Activated CD8-positive, alpha-beta memory T cell treated with anti-CD3 and anti-CD28 coated beads, Interleukin-2, amount 10 ng/mL, durations not matched to agents 7 days and 5 days (primary cell): ENCODE measurements at places on chromosomes 11 and 22. TPM values are rescaled to one million over a fixed set of nuclear protein-coding genes. Genes with fewer than 3 reads are reported as not detected.

CLDN5 gene
- not detected for total RNA-seq

ADAMTS15 gene
- total RNA-seq: not detected

TRIM48 gene
- total RNA-seq: not detected

SEPTIN3 gene
- 1.2 TPM for total RNA-seq

C11orf97 gene
- total RNA-seq: not detected

RPS19BP1 gene
- 64.8 TPM for total RNA-seq

MMP27 gene
- not detected for total RNA-seq

MS4A8 gene
- not detected for total RNA-seq

DNA sequence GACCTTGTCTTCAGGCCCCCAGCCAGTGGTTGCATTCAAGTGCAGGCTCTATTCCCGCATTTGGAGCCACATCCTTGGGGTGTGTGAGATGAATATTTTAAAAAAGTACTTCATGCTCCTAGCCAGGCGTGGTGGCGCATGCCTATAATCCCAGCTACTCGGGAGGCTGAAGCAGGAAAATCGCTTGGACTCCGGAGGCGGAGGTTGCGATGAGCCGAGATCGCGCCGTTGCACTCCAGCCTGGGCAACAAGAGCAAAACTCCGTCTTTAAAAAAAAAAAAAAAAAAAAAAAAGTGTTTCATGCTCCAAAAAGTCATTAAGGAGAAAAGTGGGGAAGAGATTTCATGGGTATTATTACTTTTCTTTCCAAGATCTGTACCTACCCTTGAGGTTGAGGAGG lies 18.0 kb downstream of the SCUBE1 start:
- no peak for DNase-seq

DNA sequence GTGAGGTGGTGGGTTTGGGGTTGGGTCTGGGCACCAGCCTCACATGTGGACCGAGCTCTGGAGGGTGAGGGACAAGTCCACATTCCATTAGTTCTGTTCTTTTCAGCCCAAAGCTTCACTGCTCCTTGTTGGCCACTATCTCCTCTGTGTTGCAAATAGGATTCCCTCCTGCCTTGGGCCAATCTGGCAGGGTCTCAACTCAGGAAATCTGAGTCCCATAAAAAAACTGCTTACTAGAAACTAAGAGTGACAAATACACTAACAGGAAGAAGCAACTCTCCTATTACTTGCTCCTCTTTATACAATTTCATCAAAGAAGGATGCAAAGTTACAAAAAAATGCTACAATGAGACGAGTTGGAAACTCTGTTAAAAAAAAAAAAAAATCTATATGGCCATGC lies 66.2 kb upstream of the CSNK1E start:
- no peak for DNase-seq

- DNase-seq: no peak
Measured at GRCh38 chr11:12276356-12276755, 101.0 kb upstream of the PARVA start.

- DNase-seq: no peak
Measured at GRCh38 chr11:8941341-8942103, 1.3 kb downstream of the ASCL3 start.

GRCh38 chr11:131253142-131253655 lies 117.2 kb upstream of the NTM start:
- DNase-seq: no peak

DNA sequence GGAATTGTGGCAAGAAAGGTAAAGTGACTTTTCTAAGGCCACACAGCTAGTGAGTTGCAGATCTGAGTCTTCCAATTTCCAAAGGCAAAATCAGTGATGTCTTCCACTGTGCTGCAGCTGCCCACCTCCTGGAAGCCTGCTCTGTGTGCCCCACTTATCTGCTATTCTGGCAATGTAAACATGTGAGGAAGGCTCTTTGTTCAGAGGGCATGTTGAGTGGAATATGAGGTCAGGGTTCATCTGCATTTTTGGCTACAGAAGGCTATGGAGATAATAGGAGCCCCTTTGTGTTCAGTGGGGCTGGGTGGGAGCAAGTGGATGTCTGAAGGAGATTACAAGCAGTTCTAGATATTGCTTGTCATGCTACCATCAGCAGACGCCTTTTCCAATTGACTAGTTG lies 396.2 kb downstream of the BUD13 start:
- DNase-seq: no peak

- no peak for DNase-seq
Measured at GRCh38 chr11:14894657-14895598, 2.9 kb upstream of the CYP2R1 start.

DNA sequence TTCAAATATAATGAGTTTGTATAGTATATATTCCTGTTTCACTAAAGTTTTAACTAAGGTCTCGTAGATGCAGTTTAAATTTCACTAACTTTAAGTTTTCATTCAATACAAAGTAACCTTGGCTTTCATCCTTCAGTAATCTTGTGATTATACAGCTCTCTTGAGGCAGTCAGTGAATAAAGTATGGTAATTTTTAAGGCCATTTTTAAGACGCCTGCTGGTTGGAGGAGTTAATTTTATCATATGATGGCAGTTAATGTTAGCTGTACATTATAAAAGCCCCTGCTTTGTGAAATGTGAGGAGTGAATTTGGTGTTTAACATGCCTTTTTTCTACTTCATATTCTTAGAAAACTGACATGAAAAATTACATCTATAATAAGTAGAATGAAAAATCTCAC lies 163.6 kb downstream of the TMEM135 start:
- no peak for DNase-seq

- no peak for DNase-seq
Measured at GRCh38 chr11:103622296-103622695, 414.1 kb upstream of the DDI1 start.

- no peak for DNase-seq
Measured at GRCh38 chr11:40974186-40974795, 485.2 kb downstream of the LRRC4C start.

DNA sequence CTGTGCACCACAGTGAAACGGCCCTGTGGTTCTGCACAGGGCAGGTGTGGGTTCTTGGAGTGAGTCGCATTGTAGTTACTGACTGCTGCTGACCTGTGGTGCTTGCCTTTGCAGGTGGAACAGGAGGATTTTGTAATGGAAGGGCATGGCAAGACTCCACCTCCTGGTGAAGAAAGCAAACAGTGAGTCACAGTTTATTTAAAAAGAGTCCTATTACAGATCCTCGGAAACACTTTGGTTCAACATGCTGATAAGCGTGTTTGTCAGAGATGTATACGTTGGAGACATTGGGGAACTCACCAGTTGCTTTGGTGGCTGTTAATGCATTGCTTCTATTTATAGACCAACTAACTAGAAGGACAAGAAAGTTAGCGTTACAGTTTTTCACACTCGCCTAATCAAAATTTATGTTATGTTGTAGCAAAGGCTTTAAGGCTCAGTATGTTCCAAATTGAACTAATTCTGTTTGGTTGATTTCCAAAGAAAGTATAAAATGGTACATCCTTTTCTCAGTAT lies 21.7 kb upstream of the TNRC6B start:
- peak; percentile 46 for DNase-seq

GRCh38 chr22:40791241-40791640 lies 27.9 kb downstream of the SLC25A17 start:
- DNase-seq: no peak

- peak; percentile 31 for DNase-seq
Measured at GRCh38 chr22:47355388-47355725, 592.9 kb downstream of the TBC1D22A start.

DNA sequence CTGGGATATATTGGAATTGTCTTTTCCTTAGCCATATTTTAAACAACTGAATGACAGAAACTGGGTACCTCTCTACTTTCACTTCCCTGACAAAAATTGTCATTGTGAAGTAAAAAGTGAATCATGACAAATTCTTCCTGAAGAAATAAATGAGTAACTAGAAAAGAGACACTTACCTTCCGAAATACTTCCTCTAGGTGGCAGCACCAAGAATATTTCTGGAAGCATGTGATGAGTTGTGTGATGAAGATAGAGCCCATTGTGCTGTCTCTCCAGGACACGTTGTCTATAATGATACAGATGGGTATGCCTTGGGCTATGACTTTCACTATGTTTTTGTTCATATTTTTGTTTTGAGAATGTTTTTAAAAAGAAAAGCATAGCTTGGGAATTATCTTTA lies 21.5 kb downstream of the CASP4 start:
- no peak for DNase-seq

- DNase-seq: no peak
Measured at GRCh38 chr11:113531575-113532451, 56.6 kb upstream of the DRD2 start.

DNA sequence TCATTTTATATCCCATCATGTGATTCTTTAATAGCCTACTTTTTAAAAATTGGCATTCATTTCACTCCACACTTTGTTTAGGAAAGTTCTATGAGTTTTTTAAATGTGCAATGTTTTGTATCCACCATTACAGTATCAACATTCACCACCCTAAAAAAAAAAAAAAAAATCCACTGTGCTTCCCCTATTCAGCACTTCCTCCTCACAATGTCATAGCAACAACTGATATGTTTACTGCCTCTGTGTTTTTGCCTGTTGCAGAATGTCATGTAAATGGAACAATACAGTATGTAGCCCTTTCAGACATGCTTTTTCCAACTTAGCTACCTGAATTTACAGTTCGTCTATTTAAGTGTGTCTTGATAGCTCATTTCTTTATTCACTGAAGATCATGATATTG lies 754.2 kb downstream of the FAM181B start:
- no peak for DNase-seq

DNA sequence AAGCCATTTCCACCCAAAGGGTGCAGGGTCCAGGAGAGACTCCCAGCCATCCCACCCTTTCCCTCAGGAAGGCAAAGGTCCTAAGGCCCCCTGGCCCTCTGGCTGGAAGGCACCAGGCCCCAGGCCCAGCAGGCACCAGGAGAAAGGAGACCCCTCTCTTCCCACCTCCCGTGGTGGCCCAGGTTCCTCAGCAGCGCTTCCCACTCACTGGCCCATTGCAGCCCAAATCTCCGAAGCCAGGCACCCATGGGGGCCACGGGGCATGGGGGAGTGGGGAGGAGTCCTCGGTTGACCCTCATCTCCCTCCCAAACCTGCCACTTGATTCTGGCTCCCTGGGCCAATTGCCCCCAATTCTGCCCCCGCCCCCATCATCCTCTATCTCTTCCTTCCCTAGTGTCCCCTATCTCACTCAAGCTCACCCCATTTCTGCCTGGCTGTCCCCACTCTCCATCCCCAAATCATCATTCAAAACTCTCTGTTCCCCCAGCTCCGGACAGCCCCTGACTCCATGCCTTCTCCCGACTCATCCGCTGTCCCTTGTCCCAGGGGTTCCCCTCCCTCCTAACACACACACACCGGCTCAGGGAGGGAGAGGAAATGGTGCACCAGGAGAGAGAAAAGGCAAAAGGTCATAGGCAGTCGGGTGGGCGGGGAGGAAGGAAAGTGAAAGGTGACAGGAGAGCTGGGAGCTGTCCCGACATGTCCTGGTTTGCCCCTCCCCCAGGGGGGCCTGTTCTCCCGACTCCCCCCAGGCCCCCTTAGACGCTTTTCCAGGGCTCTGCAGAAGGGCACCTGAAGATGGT lies 1.2 kb downstream of the LIF start:
- DNase-seq: no peak

- peak; percentile 99 for DNase-seq
Measured at GRCh38 chr11:34438529-34439507, at the start of gene CAT. Gene CAT (plus strand): TSS chr11:34438934. CDS start chr11:34439014, 80 bp downstream.

- DNase-seq: no peak
Measured at GRCh38 chr22:29224121-29224858, 18.6 kb downstream of the EMID1 start.

GRCh38 chr11:79525257-79525656 lies 84.4 kb upstream of the TENM4 start:
- no peak for DNase-seq

- no peak for DNase-seq
Measured at GRCh38 chr11:111269146-111269868, 23.8 kb downstream of the POU2AF2 start.

DNA sequence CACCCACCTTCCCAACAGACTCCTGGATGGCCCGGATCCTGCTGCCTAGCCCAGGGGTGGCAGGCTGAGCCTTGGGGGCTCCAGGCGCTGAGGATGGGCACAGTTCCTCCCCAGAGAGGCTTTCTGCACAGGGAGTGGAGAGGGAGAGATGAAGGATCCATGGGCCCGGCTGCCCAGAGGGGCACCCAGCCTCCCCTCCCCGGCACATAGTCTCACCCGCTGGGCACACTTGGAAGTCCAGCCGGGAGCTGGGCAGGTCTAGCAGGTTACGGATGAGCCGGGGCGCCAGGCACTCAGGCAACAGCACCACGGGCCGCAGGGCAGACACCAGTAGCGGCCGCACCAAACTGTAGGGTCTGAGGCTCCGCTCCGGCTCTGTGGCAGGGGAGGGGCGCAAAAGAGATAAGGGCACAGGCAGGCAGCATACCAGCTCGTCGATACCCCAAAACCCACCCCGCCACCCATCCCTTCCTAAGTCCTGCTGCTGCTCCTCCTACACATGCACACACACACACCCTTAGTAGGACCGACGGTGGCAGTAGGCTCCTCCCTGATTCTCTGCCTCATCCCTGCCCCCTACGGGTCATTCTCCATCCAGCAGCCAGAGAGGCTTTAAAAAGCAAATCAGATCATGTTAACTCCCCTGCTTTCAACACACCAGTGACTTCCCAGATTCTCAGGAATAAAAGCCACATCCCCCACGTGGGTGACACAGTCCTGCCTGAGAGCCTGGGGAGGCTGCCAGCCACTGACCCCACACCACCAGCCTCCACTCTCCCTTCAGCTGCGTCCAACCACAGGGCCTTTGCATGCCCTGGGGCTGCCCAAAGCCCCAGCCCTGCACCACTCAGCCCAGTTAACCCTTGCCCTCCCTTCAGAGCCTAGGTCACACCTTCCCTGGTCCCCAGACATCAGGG lies 6.5 kb upstream of the MFNG start:
- DNase-seq: peak; percentile 79

DNA sequence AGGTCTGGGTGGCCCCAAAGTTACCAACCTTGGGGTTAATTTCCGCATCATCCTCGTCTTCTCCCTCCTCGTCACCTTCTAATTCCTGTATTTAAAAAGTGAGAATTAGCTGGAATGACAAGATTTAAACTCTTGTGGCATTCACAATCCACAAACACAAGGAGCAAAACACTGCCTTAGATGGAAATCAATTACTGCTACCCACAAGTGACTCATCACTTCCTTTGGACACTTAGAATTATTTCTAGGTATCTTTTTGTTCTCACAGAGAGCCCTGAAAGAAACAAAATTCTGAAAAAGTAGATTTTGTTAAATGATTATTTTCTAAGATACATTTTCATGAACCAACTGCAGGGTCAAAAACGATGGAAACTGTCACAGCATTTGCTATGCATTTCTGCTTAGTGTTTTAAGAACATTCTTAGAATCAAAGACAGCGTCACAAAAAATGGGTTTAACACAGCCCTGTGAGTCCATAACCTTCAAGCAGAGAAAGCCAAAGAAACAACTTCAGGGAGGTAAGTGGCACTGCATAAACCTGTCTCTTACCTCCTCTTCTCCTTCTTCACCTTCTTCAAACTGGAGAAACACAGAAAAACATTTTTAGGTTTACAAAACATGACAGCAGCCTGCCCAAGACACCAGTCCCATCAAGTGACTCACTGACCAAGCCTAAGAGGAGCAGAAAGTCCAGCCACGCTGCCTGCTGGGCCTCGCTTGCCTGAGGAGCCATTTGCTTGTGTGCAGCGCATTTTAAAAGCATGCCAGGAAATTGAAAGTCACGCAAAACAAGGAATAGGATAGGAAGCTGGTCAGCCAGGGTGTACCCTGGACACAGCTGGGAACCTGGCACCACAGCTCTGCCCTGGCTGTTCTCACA lies 22.3 kb upstream of the PHLDA2 start:
- DNase-seq: no peak
